ENCODE measurements at places on chromosomes 4 and X.

DNA sequence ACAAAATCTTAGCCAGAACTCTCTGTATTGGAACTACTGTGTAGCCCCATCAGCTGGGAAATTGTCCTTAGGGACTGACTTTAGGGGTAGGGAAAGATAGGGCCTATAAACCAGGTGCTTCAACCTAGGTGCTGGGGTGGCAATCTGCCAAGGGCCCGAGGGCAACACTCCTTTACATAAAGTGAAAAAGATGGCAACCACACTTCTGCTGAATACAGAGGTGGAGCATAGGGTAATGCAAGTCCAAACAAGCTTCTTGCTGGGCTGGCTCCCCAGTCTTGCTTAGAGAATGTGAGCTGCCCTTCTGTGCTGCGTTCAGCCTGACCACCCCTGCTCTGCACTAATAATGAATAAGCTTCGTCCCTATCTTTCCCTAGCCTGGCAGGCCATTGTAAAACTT is 9.8 kb downstream of the ZBTB33 start:
- no peak for DNase-seq

DNA sequence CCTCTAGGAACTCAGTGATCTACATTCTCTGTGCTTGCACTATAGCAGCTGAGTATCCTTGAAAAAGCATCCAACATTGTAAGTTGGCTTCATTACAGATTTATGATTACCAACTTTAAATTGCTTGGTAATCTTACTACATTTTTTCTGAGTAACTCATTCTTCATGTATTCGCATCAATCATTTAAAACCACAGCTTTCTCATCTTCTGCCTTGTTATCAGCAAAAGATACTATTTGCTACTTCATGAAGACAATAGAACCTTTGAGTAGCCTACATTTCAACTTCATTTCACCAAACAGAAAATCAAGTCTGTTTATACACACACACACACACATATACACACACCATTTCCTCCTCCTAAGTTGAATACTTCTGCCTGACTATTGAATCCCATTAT is 6.2 kb upstream of the DCAF8L2 start:
- no peak for DNase-seq

- DNase-seq, result no peak
These were observed 4.2 kb upstream of the NYX start for GRCh38 chrX:41442824-41443550.

GRCh38 chr4:3387943-3388361 is 53.8 kb upstream of the HGFAC start:
- DNase-seq, result no peak

DNA sequence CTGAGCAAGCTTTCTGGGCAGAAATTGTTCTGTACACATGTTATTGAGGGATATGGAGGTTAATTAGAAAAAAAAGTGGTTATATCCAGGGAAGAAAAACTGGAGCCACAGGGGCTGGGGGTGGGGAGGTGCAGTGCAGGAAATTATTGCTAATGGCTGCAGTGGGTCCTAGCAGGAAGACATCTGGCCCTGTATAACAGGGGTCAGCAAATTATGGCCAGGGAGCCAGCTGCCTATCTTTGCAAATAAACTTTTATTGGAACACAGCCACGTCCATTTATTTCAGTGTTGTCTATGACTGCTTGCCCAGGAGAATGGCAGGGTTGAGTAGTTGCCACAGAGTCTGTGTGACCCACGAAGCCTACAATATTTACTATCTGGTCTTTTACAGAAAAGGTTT is 23.4 kb upstream of the PRPS2 start:
- DNase-seq, result no peak

- DNase-seq, result no peak
These were observed 292.0 kb downstream of the CCSER1 start for GRCh38 chr4:90419124-90419711.

GRCh38 chrX:97416461-97416860 is 532.8 kb downstream of the RPA4 start:
- DNase-seq, result no peak

DNA sequence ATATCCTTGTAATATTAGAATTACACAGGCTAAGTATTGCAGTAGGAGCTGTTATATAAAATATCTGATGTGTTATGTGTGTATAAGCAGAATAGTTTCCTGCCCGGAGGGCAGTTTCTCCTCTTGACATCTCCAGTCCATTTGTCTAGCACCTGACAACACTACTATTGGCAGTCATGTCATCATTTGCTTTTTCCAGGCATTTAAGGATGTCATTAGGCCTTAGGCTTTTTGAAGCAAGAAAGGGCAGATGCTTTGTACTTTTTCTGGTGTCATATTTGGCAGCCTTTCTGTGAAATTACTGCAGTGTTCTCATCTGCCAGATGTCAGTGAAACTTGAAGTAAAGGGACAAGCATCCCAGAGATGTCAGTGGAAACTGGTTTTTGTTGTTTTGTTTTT is 2017.6 kb upstream of the IGFBP7 start:
- DNase-seq, result no peak

- no peak for DNase-seq
These were observed 513 bp downstream of the NHSL2 start for GRCh38 chrX:71910986-71911730.

DNA sequence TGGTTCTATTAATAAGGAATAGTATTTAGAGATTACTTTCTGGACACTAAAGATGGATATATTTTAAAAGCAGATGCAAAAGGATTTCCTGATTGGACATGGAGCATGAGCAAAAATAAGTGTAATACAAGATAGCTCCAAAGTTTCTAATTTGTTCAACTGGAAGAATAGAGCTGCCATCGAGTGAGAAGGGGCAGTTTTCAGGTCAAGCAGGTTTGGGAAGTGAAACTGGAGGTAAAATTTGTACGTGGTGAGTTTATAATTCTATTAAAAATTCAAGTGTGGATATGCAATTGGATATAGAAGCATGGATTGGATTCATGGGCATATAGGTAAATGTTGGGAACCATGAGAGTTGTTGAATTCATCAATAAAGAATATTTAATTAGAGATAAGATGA is 31.8 kb downstream of the PRDM8 start:
- no peak for DNase-seq

GRCh38 chr4:71004281-71004851 is 10.9 kb downstream of the DCK start:
- no peak for DNase-seq
